ENCODE measurements at places on chromosomes 6 and 20.

GRCh38 chr6:35397806-35398418 is 54.2 kb upstream of the FANCE start:
- no peak for DNase-seq

GRCh38 chr6:144064402-144065212 is 30.8 kb downstream of the SF3B5 start:
- DNase-seq, result peak; percentile 49

DNA sequence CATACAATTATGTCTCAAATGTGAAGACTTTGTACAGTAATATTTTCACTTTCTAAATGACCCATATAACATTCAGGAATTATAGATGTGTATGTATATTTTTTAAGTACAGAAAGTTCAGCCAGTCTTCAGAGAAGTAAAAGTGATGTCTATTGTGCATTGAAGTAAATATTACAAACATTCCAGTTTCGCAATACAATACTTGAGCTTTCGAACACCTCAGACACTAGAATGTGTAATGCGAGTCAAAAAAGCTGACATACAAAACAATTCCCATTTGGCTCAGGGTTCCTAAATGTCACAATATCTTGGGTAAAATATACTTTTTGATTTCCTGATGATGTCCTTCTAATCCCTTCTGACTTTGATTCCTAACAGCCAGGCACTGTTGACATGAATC is 101.4 kb downstream of the ZNF217 start:
- no peak for DNase-seq

DNA sequence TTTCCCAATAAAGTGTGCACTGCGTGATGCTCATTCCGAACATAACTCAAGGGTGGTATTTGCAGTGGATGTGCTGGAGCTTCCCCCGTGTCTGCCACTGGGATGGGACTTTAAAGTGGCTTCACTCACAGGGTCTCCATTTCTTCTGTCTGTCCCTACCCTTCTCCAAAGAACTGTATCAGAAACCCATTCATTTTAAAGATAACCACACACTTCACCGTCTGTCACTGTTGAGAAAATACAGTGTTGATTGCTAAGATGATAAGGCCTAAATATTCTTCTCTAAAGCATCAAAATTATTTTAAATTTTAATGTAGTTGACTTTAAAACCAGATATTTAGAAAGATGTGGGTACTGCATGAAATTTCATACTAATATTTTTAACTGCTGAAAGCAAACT is 161.4 kb downstream of the TMEM242 start:
- no peak for DNase-seq

DNA sequence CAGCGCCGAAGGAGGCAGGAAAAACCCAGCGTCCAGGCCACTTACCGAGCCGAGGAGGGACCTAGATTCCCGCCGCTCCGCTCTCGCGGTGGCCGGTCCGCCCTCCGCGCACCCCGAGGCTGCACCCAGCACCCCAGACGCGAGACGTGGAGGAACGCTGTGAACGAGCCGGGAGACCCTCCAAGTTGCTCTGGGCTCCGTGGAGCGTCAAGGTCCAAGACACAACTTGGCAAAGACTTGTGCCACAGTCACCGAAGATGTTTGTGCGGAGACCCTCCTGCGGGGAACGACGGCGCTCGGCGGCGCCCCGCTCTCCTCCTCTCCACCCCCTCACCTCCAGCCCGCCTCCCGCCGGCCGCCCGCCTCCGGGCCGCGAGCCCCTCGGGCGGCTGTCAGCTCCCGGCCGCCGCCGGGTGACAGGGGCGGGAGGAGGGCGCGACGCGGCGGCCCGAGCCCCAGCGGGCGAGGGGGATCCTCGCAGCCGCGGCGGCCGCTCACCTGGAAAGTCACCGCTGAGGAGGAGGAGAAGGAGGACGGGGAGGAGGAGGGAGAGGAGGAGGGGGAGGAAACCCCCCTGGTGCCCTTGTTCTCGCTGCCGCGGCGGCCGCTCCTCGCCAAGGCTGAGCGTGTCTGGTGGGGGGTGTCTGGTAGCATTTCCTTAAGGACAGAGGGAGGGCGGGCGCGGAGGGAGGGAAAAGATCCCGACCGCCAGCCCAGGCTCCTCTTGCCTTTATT is 637 bp upstream of the HIVEP2 start:
- DNase-seq, result peak; percentile 68

DNA sequence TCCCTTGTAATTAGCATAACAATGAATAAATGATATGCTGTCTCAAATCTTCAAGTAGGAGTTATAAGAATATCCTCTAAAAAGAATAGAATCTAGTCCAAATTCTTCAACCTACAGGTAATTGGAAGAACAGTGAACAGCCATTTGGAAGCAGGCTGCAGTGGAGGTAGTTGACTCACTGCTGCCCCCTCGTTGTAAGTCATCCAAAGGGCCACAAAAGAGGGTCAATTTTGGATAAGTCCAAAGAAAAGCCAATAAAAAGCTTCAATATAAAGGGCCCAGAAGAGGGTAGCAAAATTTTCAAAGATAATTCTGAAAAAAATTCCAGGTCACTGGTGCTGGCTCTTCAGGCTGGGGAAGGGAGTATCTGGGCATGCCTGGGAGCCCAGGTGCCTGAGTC is 60.8 kb upstream of the SSTR4 start:
- DNase-seq, result no peak

All from T-helper 9 cell (primary cell).